Activated T-helper 2 cell treated with anti-CD3 and anti-CD28 coated beads, Interferon-gamma antibody, Interleukin-2, Interleukin-4, amounts not matched to agents 10 μg/mL and 5 μg/mL and 100 μg/mL, durations not matched to agents 14 hours and 24 hours and 36 hours (primary cell): ENCODE measurements at places on chromosomes 11 and 22.

GRCh38 chr11:76512851-76513653, 68.2 kb downstream of the EMSY start:
- H3K4me3 ChIP-seq = no peak overlapping the region
- DNase-seq = no peak
- H3K27me3 ChIP-seq = no peaks in the 10 kb centered on the region
- no peak overlapping the region for H3K27ac ChIP-seq
- H3K36me3 ChIP-seq = peaks cover 16% of the 10 kb centered on the region

- H3K4me3 ChIP-seq = no peak overlapping the region
- no peak overlapping the region for H3K27ac ChIP-seq
- no peaks in the 10 kb centered on the region for H3K27me3 ChIP-seq
- no peaks in the 10 kb centered on the region for H3K36me3 ChIP-seq
Measured at GRCh38 chr22:46099740-46100139, 50.6 kb upstream of the PPARA start.

GRCh38 chr11:31782257-31782656, 28.9 kb downstream of the PAX6 start:
- DNase-seq = no peak
- no peak overlapping the region for H3K27ac ChIP-seq
- H3K36me3 ChIP-seq = no peaks in the 10 kb centered on the region
- no peaks in the 10 kb centered on the region for H3K4me1 ChIP-seq

DNA sequence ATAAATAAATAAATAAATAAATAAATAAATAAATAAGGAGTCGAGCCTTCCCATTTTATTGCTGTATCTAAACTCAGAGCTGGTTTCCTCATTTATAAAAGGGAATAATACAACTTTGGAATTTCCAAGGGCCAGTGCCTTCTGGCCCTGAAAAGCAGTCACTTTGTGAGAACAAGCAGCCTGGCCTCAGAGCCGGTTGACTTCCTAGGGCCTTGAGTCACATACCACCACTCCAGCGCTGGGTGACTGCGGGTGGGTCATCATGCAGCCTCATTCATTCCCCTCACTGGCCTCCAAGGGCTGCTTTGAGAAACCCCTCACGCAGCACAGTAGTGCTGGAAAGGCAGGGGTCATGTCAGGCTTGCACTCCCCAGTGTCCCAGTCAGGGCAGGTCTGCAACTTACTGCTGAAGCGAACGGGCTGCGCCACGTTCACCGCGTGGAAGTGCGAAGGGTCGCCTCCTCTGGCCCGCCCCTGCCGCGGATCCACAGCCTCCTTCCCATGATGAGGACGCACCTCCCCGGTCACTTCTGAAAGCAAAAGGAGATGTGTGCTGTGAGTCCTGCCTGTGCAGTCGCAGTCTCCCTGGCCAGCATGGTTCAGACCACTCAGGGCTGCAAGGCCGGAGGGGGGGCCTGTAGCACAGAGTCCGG, 54.4 kb downstream of the DGCR2 start:
- DNase-seq = no peak
- H3K27ac ChIP-seq = no peak overlapping the region
- no peaks in the 10 kb centered on the region for H3K27me3 ChIP-seq
- H3K4me3 ChIP-seq = no peak overlapping the region
- peaks cover 30% of the 10 kb centered on the region for H3K36me3 ChIP-seq
- H3K4me1 ChIP-seq = no peaks in the 10 kb centered on the region

DNA sequence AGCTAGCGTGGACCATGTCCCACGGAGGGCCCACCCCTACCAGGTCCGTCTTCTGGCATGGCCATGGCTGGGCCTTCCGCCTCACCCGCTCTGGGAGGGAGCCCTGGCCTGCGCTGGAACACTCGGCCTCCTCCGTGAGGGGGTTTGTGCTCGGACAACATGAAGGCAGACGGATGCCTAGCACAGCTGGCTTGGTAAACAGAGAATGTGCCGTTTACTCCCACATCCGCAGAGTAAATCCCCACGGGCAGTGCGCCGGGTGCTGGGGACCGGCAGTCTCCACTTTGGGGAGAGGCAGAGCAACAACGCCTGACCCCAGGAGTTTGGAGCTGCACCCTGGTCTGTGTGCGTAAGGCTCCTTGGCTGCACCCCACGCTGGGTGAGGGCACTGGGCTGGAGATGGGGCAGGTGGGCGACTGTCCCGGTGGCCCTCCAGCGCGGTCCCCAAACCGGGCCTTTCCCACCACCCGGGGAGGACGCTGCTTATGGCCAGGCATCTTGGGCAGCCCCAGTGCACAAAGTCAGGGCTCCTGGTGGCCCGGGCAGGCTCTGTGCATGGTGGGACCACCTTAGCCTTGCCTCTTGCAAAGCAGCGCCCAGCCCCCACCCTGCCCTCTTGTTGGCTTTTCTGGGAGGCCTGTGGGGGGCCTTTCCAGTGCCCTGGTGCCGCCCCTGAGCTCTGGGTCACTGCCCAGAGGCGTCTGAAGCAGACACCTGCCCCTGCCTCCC, 30.7 kb upstream of the MUC5AC start:
- DNase-seq = no peak
- H3K27ac ChIP-seq = no peak overlapping the region
- H3K27me3 ChIP-seq = no peaks in the 10 kb centered on the region
- no peaks in the 10 kb centered on the region for H3K36me3 ChIP-seq
- H3K4me3 ChIP-seq = no peak overlapping the region
- no peaks in the 10 kb centered on the region for H3K4me1 ChIP-seq

- no peak for DNase-seq
- no peak overlapping the region for H3K27ac ChIP-seq
- H3K4me3 ChIP-seq = peak overlapping the region; percentile 87
- H3K27me3 ChIP-seq = no peaks in the 10 kb centered on the region
- peaks cover 29% of the 10 kb centered on the region for H3K4me1 ChIP-seq
Measured at GRCh38 chr11:65855927-65856363, 2.0 kb downstream of the CFL1 start.

DNA sequence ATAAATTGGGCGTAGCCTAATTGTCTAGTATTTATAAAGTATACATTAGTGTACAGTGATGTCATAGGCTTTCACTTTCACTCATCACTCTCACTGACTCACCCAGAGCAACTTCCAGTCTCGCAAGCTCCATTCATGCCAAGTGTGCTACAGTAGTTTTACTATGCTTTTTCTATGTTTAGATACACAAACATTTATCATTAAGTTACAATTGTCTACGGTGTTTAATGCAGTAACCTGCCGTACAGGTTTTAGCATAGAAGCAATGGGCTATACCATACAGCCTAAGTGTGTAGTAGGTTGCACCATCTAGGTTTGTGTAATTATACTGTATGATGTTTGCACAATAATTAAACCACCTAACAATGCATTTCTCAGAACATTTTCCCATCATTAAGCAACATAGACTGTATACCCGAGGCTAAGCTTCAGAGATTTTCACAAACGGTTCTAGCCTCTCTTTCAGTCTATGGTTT, 17.5 kb downstream of the OR9G1 start:
- no peak overlapping the region for H3K27ac ChIP-seq
- H3K27me3 ChIP-seq = no peaks in the 10 kb centered on the region
- no peaks in the 10 kb centered on the region for H3K36me3 ChIP-seq
- no peak for DNase-seq
- H3K4me3 ChIP-seq = no peak overlapping the region

DNA sequence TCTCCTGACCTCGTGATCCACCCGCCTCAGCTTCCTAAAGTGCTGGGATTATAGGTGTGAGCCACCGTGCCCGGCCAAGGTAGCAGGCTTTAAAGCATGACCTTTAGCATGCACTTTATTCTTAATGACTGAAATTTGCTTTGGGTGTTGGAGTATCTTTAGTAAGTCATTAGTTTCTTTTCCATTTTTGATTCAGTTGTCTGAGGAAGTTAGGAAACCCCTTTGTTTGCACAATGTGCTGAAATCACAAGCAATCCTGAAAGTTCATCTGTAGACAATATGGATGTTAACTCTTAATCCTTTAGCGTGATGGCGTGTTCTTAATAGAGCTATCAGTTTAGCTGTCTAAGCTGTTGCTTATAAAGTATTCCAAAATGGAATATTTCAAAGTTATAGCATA, 16.8 kb downstream of the SDHD start:
- H3K27me3 ChIP-seq = no peaks in the 10 kb centered on the region
- no peak for DNase-seq
- H3K36me3 ChIP-seq = no peaks in the 10 kb centered on the region
- no peak overlapping the region for H3K4me3 ChIP-seq

- no peaks in the 10 kb centered on the region for H3K36me3 ChIP-seq
- no peak overlapping the region for H3K4me3 ChIP-seq
- peaks cover 15% of the 10 kb centered on the region for H3K4me1 ChIP-seq
- H3K27me3 ChIP-seq = peaks cover 2% of the 10 kb centered on the region
- no peak for DNase-seq
Measured at GRCh38 chr11:11173316-11174025, 179.6 kb downstream of the CSNK2A3 start.

DNA sequence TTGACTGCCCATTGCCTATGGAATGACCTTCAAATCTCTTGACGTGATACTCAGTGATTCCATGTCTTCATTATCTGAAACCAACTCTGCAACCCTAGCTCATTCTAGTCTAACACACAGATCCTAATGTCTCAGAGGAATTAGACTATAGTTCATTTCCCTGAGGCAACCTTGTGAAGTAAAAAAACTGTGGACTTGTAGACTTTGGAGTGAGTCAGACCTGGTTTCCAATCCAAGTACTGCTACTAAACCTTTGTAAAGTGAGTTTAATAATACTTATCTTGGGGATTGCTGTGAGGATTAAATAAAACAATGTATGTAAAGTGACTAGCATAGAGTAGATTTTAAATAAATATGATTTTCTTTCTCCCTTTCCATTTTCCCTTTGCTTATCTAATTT, 226.1 kb downstream of the BLID start:
- no peaks in the 10 kb centered on the region for H3K36me3 ChIP-seq
- H3K27ac ChIP-seq = no peak overlapping the region
- H3K27me3 ChIP-seq = peaks cover 2% of the 10 kb centered on the region
- H3K4me1 ChIP-seq = no peaks in the 10 kb centered on the region
- no peak for DNase-seq

DNA sequence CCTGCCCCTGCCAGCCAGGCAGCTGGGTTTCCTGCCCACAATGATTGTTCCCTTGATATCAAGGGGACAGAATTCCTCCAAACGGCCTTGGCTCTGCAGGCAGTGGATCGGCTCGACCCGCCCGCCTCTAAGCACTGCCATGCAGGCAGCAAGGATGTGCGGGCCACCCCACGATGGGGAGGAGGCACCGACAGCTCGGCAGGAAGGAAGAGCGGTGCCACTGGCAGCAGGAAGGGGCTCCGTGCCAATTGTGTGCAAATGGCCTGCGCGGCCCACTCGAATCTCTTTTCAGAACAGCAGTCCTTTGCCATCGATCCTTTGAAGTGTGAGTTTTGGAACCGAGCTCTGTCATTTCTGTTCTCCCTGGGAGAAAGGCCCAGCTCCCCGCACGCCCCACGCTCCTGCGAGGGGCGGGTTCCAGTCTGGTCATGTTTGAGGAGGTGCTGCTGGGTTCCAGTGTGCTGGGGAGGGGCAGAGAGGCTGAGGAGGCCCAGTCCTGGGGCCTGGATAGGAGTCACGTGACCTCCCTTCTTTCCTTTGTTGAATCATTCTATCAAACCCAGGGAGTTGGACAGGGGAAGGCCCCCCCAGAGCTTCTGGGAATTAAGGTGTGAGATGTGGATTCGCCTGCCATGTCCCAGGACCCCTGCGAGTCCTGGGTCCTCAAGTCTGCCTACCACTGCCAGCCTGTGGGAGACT, 406.0 kb downstream of the CTTN start:
- no peak overlapping the region for H3K27ac ChIP-seq
- H3K4me3 ChIP-seq = no peak overlapping the region
- no peak for DNase-seq
- H3K27me3 ChIP-seq = no peaks in the 10 kb centered on the region
- no peaks in the 10 kb centered on the region for H3K36me3 ChIP-seq
- no peaks in the 10 kb centered on the region for H3K4me1 ChIP-seq

DNA sequence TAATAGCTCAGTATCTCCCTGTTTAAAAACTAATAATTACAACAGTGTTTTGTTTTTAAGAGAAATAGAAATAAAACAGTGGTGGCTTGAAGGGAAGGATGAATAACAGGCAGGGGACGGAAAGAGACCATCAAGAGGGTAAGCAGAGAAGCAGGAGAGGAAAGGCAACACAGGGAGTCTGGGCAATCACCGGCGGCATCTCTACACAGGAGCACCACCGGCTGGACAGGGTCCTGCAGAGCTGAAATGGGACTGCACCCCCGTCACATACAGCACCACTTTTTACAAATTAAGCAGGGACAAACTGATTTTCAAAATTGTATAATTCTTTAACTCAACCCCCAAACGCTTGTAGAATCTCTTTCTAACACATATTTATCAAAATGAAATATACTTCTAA, 18.4 kb downstream of the PHF21A start:
- H3K4me1 ChIP-seq = peaks cover 32% of the 10 kb centered on the region
- H3K27ac ChIP-seq = no peak overlapping the region
- H3K4me3 ChIP-seq = no peak overlapping the region
- H3K27me3 ChIP-seq = no peaks in the 10 kb centered on the region

- no peaks in the 10 kb centered on the region for H3K4me1 ChIP-seq
- H3K27ac ChIP-seq = no peak overlapping the region
- H3K36me3 ChIP-seq = no peaks in the 10 kb centered on the region
- no peak for DNase-seq
- no peaks in the 10 kb centered on the region for H3K27me3 ChIP-seq
- H3K4me3 ChIP-seq = no peak overlapping the region
Measured at GRCh38 chr11:116287866-116288265, 484.9 kb downstream of the BUD13 start.

DNA sequence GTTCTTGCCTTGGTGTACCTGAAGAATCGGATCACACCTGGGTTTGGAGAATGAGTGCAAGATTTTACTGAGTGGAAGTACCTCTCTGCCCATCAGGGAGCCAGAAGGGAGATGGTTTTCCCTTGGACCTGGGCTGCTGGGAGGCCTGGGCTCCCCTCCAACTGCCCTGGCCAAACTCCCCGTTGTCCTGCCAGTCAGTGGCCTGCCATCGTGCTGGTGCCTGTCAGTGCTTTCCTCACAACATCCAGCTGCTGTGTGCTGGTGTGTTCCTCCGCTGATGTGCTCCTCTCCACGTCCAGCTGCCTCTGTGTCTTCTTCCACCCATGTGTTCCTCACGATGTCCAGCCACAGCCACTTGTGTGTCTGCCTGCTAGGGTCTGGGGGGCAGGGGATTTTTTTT, 87.9 kb upstream of the CLPB start:
- H3K36me3 ChIP-seq = no peaks in the 10 kb centered on the region
- no peak overlapping the region for H3K27ac ChIP-seq
- H3K27me3 ChIP-seq = peaks cover 14% of the 10 kb centered on the region
- H3K4me1 ChIP-seq = peaks cover 25% of the 10 kb centered on the region

DNA sequence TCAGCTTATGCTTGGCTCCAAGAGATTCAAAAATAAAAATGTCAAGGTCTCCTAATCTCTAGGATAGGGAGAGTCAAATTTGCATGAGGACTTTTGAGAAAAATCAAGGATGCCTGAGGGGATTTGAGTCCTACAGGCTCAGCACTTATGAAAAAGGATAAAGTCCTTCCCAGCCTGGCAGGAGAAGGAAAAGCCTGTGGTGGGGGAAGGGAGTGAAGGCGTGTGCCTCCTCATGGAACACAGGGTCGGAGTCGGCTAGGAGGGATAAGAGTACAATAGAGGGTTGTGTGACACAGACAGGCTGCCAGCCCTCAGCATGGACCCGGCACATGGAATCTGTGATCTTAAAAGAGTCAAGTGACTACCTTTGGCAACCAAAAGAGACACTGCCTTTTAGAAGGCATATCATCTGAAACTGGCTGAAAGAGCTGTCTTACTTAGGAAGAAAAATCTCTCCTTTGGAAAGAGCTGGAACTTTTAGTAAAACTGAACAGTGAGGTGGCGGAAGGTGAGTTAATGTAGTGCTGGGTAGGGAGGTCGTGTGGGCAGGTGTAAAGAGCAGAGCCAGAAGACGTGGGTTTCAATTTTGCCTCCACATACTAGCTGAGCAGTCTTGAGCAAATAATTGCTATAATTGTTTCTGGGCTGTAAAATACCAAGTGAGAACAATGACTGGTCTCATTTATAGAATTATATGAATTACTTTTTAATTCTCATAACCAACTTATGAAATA, 58.8 kb upstream of the RDX start:
- H3K4me3 ChIP-seq = no peak overlapping the region
- no peaks in the 10 kb centered on the region for H3K36me3 ChIP-seq
- peaks cover 37% of the 10 kb centered on the region for H3K4me1 ChIP-seq
